H4 (cell line): ENCODE measurements at places on chromosomes 1 and 21. TPM values are rescaled to one million over a fixed set of nuclear protein-coding genes. Genes with fewer than 3 reads are reported as not detected.

GRCh38 chr1:165592945-165593823 lies 37.9 kb upstream of the MGST3 start:
- DNase-seq: peak; percentile 57

GRCh38 chr1:3999941-4000735 lies 100.1 kb upstream of the C1orf174 start:
- DNase-seq: no peak

DNA sequence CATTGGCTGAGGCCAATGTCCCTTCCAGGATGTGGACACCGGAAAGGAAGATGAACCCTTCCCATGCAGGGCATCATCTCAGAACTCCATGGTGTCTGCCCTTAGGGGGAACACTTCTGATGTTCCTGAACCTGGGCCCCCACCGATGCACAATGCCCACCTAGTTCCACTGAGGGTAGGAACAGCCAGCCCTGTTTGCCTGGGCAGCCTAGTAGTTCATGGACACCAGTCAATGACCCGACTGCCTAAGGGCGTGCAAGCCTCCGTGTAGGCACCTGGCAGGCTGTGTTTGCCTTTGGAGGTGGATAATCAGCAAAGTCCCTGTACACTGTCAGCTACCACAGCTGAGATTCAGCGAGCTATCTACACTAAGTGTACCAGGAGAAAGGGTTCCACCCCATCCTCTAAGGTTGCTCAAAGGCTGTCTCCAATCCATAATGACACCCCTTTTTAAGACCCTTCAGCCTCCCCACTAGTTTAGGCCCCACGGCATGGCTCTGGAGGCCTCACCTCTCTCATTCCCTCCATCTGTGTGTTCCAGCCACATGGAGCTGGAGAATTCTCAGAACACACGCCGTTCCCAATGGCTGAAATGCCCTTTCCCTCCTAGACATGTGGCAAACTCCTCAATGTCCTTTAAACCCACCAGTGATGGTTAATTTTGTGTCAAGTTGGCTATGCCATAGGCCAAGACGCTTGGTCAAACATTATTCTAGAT lies 124.8 kb upstream of the EDN2 start:
- no peak for DNase-seq

DNA sequence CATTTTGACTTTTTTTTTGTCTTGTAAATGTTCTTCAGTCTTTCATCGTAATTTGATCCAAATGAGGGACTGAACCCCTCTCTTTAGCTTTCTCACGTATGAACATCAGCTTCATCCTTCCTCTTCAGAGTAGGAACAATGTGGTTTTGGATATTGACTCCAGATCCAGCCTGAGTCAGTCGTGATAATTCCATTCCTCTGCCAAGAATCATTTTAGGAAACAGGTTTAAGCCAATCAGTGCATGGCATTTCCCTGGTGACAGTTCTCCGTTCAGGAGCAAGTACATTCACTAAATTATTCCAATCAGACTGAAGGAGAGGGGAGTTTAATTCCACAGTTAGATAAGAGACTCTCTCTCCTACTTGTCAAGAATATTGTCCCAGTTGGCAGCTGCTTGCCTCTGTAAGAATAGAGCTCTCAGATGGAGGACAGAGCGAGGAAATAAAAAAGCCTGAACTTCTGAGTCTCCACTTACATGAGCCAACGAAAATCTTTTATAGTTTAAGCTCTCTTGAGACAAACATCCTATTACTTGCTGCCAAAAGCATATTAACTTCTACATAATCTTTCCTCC lies 18.6 kb downstream of the RHOU start:
- DNase-seq: no peak

DNA sequence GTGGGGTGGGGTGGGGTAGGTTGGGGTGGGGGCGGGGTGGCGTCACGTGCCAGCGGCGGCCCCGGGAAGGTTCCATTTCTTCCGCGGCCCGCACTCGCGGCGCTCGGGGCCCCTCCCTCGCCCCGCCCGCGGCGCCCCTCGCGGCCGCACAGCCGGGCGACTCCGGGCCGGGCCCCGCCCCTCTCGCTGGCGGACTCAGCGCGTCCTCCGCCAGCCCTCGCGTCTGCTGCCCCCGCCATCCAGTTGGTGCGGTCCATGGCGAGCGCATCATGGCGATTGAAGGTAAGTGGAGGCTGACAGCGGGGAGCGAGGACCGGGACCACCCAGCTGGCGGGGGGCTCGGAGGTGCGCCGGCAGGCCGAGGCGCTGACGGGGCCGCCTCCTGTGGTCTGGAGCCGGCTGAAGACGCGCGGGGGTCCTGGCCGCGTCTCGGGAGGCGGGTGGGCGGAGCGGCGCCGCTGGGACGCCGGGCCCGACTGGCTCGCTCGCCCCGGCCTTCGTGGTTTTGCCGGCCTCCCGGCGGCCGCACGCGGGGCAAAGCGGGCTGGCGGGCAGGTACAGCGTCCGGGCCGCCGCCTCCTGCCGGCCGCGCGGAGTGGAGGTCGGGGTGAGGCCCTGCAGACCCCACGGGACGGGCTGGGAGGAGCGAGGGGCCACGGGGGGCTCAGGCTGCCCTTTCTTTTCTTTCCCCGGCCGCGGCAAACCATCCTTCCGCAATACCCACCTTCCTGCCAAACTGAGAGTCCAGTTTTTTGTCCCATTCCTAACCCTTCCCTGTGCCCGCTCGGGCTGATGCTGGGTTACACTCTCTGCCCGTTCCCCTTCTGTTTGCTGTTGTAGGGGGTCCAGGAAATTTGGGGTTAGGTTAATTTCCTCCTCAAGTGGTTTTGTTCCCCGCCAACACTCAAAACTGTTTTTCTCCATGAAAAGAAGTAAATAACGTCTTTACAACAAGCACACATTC lies at the start of gene SYT14:
SYT14 (plus strand) TSS at position 222 of the 964 bp plus-strand sequence; CDS start at position 270, 48 bp downstream.
- DNase-seq: peak; percentile 63

DNM3 gene
- total RNA-seq: 0.99 and 1.3 TPM in 2 replicates

MAN1C1 gene
- total RNA-seq: 0.95 TPM in 1 of 2 replicates, not detected in the other

TEX38 gene
- total RNA-seq: not detected in 2 replicates

ILF2 gene
- total RNA-seq: 345 and 420 TPM in 2 replicates
